Stimulated activated CD4-positive, alpha-beta T cell treated with anti-CD3 and anti-CD28 coated beads, Interleukin-15, amount 100 ng/mL, for 48 hours (primary cell): ENCODE measurements at places on chromosomes 2 and 18.

DNA sequence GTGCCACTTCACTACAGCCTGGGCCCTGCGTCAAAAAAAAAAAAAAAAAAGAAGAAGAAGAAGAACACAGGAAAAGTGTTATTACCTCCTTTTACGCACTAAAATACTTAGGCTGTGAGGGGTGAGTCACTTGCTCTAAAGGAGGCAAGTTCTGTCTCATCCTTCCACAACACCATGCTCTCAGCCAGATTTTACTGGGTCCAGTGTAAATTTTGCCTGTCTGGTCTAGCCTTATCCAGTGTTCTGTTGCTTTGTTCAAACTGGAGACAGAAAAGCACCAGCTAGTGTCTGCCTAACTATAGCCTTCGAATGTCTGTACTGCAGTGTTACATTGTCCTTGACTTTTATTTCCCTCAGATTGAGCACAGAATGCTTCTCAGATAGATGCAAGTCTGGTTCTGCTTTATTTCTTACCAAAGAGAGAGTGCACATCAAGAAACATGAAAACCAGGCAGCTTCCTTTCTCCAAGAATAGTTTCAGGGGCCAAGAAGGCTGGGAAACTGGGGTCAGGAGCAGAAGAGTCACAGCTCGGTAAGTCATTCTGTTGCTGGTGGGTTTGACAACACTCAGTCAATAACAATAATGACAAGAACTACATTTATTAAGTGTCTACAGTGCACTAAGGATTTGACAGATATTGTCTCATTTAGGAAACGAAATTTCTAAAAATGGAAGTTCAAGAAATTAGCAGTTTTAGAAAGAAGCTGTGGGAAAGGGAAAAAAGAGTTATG lies 3.1 kb upstream of the MSGN1 start:
- DNase-seq: no peak

- no peak for DNase-seq
Observed at GRCh38 chr2:148459377-148459778, 185.2 kb upstream of the EPC2 start.

DNA sequence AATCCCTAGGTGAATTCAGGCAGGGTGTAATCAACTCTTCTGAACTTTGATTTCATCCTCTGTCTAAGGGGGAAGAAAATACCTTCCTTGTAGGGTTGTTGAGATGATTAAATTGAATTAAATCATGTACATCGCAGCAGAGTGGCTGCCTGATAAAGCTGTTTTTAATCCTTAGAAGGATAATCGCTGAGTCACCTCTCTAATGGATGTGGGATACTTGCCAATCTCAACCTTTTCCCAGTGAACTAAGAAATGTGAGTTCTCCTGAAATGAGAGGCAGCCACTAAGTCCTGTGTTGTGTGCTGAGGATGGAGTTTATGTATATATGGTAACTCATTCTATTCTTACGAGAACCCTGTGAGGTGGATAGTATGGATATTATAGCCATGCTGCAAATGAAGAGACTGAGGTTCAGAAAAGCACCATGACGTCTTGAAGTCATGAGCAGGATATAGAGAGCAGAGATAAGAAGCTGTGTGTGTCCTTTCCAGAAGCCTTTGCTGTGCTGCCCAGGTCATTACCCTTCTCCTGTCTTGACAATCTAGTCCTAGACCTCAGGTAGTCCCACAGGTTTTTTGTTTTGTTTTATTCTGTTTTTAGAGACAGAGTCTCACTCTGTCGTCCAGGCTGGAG lies 93.3 kb downstream of the HNRNPLL start:
- no peak for DNase-seq

DNA sequence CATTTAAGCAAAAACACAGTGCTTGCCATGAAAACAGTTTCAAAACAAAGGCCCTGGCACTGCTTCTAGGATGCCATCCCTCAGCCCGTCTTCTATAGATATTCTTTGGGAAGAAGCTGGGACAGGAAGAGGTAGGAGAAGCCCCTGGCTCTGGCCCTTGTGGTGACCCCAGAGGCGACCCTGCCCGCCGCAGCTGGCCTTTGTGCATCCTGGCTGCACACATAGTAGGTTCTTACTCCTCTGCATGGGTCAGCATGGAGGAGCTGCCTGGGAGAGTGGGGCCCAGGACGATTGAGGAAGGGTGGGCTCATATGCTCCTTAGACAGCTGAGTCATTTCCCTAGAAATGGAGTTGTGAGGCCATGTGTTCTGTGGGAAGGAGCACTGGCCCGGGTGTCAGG lies 44.4 kb upstream of the OTOF start:
- no peak for DNase-seq

- no peak for DNase-seq
Observed at GRCh38 chr2:148106331-148106730, 85.4 kb downstream of the MBD5 start.

DNA sequence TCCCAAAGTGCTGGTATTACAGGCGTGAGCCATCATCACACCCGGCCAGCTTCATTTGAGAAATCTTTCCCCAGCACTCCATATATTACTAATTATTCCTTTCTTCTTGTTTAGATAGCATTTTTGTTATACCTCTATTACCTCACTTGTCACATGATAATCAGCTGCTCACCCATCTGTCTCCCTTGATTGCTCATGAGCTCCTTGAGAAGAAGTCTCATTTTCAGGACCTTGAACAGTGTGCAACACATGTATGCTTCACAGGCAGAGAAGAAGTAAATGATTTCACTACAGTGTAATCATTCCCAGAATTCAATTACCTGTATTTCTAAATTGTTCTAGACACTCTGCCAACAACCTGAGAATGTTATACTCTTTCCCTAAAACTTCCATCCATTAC lies 6.2 kb downstream of the PAIP2B start:
- DNase-seq: no peak

DNA sequence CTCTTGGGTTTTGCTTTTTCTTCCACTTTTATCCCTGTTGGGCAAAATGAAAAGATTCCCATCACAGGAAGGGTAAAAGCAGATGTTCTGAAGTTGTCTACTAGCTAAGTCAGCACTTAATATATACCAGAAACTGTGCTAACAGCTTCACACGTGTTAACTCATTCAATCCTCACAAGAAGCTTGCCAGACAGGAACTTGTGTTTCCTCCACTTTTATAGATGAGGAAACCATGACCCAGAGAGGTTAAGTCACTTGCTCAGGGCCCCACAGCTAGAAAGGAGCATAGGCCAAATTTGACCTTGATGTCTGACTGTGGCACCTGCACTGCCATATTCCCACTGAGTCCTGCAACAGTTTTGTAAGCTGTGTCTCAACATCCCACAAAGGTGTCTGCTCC lies 76.8 kb upstream of the EPC2 start:
- no peak for DNase-seq

DNA sequence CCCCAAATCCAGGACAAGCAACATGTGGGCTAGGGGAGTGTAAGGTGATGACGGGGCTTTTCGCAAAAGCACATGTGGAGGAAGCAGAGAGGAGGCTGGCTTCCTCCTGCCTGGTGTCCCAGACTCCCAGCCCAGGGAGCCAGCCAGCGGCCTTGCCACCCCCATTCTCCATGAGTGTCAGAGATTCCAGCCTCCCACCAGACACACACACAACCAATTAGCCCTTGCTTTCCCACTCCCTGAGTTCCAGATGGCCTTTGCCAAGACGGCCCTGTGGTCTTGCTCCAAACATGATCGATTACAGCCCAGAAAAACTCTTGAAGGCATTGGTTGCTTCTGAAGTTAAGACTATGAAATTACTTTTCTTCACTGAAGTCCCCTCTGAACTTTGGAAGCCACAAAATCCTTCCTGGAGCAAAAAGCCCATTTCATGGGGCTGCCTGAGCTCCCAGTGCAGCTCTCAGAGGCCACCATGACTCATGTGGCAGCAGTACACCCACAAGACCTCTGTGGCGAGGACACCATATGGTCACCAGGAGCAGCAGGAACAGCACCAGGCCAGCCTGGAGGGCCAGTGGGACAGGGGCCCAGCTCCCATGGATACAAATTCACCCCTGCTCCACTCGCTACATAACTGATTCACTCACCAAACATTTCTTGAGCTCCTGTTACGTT lies 69.1 kb upstream of the PID1 start:
- DNase-seq: no peak

DNA sequence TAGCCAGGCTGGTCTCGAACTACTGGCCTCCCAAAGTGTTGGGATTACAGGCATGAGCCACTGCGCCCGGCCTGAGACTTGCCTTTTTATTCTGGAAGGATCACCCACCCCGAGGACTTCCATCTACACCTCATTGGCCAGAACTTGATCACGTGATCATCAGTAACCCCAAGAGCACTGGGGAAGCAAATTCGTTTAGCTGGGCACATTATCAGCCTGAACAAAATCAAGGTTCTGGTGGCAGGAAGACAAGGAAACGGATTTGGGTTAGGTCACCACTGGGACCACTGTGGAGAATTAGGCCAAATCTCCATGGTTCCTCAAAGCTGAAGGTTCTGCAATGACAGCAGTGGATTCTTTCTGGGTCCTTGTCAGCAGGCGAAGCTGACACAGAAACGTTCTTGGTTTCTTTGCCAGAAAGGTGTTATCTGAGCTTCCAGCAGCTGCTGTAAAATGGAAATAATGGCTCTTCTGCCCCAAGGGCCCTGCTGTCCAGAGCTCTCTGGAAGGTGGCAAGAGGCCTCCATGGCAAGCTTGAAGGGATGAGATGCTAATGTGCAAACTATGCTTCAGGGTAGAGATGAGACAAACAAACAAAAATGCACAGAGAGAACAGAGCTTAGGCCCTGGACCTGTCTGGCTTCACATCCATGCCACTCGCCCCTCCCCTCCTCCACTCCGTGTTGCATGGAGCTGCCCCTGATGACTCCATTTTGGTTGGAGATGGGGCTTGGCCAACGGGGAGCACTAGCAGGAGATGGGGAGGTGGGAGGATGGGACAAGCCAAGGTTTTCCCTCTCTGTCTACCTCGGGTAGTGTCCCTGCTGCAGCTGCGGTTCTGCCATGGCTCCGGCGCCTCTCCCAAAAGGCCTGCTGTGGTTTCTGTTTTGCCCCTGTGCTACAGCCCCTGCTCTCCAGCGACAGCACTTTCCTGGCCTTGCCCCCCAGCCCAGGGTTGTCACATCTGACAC lies 28.4 kb downstream of the TMEM177 start:
- DNase-seq: no peak

GRCh38 chr2:21019678-21020021 lies 24.2 kb downstream of the APOB start:
- no peak for DNase-seq

- DNase-seq: no peak
Observed at GRCh38 chr2:202299712-202300111, 34.1 kb downstream of the NOP58 start.

GRCh38 chr2:224211791-224212190 lies 172.7 kb upstream of the SERPINE2 start:
- no peak for DNase-seq
